ENCODE measurements at places on chromosomes 16 and 17.

DNA sequence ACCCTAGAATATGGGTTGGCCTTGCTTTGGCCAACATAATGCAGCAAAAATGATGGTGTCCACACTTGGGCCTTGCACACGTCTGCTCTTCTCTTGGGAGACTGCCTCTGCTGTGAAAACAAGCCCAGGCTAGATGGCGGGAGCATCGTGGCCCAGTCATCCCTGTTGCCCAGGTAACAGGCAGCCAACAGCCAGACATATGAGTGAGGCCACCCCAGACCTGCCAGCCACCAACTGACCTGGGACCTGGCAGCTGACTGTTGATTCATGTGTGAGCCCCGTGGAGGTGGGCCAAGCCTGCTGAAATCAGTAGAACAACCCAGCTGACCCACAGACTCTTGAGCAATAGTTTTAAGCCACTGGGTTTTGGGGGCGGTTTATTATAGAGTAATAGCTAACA, 39.4 kb upstream of the CDH3 start:
- DNase-seq: no peak

- no peak for DNase-seq
Observed at GRCh38 chr16:15529673-15530072, 95.3 kb downstream of the BMERB1 start.

GRCh38 chr17:68387435-68388218, 69.7 kb downstream of the WIPI1 start:
- DNase-seq: no peak

GRCh38 chr16:984121-984694, 2.6 kb downstream of the SOX8 start:
- no peak for DNase-seq

- no peak for DNase-seq
Observed at GRCh38 chr16:65746941-65747340, 619.5 kb upstream of the CDH5 start.

- no peak for DNase-seq
Observed at GRCh38 chr16:6483469-6484033, 849.1 kb upstream of the RBFOX1 start.

- DNase-seq: no peak
Observed at GRCh38 chr17:81722184-81723120, 10.4 kb downstream of the SLC25A10 start.

DNA sequence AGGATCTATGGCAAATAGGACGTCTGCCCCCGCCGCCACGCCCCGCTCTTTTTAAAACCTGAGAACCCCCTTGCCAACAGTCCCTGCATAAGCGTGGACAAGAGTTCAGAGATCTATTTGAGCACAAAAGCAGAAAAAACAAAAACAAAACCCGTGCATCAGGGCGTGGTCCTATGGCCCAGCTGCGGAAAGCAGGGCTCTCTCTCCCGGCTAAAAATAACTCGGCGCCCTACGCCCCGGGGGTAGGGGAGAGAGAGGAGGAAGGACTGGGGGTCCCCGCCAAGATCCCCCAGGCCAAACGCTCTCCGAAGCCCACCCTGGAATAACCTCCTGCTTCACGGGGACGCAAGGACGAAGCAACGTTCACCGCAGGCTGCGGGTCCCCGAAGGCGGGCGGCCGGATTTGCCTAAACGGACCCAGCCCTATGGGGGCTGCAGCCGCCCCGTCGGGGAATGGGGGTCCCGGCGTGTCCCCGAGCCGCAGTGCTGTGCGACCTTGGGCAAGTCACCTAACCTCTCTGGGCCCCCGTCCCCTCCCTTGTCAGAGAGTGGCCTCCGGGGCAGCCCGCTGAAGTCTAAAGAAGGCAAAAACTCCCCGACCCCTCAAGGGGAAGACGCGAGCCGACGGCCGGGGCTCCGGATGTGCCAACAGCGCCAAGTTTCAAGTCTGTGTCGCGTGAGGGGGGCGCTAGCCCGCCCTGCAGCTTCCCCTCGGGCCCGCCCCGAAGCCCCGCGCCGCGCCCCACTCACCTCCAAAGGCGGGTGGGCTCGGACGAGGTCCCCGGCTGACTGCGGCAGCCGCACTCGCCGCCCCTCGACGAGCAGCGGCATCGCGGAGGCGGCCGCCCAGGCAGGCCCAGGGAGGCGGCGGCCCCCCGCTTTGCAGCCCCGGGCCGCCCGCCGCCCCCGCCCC, 477 bp downstream of the NTAN1 start:
- DNase-seq: no peak

DNA sequence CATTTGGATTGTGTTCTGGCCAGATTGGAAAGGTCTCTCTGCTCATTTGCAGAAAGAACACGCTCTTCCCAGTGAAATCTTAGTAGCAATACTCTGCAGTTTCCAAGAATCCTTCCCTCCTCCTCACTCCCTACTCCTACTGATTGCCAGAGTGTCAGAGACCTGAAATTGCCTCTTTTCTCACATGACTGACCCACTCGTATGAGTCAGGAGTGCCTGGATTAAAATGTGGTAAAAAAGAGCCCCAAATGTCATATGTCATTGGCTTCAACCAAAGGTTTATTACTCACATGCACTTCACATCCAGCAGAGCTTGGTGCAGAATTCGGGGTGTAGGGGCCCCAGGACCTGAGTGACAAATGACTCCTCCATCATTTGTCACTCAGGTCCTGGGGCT, 39.7 kb upstream of the IRX3 start:
- DNase-seq: no peak

DNA sequence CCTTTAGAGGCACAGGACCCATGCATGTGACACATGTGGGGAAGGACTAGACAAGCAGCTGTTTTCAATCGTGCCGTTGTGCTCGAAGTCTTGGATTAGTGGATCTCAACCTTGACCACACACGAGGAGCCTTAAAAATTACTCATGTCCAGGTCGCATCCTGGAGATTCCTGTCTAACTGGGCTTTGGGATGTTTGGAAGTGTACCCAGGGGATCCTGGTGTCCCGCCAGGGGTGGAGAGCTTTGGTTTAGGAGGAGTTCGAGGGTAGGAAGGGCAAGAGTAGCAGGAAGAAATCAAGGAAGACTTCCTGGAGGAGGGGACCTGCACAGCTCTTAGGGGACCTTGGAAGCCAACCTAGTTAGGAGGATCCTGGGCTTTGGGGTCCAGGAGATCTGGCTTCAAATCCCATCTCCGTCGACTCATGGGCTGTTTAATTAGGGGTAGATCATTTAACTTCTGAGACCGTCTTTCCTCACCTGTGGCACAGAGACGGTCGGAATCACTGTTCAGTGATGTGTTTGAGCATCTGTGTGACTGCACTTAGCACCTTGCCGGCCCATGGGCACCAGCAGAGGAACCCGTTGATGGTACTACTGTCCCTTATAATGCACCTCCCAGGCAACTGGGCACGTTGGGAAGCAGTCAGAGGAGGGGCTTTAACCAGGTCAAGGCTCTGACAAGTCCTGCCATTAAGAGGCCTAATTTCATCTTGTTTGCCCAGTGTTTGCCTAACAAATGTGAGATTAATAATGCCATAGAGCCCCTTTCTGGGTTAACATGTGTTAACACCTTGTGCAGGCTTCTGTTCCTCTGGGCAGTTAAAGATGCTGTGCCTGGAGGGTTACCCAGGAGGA, 102.0 kb upstream of the PLCG2 start:
- no peak for DNase-seq

DNA sequence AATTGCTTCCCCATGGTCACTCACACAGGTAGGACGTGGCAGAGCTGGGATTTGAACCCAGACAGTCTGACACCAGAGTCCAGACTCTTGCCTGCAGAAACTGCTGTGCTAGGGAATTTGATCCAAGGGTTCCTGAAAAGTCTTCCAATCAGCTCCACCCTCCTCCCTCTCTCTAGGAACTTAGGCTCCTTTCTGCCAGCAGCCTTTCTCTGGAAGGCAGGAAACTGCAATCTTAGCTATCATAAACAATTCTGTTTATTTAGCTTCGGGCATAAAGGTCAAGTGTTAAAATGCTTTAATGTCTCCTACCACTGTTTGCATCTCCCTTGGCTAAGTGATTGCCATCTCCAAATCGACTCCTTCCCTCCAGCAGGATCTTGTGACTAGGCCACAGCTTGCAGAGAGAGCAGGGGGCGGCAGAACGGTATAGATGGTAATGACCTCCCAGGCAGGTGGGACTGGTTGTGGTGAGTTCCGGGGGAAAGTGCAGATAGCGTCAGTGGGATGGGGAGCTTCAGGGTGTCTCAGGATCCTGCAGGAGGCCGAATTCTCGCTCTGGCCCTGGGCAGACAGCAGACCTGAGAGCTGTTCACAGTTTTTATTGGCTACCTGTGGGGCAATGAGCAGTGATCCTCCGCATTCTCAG, 882.4 kb upstream of the EEF2KMT start:
- no peak for DNase-seq

DNA sequence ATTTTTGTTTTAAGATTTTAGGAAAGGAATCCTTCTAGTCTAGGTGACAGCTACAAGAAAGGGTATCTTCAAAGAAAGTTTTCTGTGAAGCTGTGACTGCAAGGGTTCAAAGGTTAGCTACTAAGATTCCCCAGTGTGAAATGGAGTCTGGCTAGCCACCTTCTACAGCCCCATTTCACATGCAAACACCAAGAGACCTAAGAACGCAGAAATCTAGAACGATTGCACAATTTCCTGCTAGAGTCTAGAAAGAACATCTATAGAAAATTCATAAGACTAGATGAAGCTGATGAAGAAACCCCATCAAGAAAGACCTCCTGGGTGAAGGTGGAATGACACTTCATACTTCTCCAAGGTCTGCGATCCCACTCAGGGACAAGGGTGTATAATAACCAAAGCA, 77.1 kb downstream of the STX8 start:
- no peak for DNase-seq

DNA sequence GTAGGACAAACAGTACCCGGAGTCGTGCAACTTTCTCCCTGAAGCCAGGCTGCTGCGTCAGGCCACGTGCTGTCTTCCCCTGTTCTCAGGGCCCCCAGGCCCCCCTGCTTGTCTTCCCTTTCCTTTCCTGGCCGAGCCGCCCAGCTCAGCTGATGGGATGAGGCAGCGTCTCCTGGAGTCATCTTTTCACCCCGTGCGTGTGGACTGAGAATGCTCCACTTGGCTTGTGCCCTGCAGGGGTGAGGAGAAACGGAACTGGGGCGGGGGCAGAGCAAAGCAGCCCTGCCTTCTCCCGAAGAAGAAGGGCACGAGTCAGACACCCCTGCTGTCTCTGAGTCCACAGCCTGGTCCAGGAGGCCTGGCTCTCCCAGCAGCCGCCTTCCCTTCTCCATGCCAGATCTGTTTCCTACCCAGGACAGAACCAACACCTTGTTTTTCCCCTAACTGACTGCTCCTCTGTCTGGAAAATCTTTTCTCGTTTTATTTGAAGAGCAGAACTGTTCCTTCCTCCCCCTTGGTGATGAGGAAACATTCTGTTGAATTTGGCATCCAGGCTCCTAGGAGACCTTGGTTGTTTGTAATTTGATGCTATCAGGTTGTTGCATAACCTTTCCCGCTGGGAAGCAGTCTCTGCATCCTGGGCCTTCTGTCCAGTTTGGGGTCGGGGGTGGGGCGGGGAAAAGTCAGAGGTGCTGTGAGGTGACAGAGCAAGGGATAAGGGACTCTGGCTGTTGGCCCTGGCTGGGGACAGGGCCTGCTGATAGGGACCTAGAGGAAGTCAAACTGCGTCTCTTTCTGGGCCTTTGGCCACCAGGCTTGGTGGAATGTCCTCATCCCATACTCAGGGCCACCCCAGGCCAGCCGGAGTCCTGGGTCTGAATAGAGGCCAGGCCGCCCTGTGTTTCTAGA, 78.8 kb downstream of the WIPI1 start:
- no peak for DNase-seq

GRCh38 chr16:20791923-20792612, 14.2 kb downstream of the ERI2 start:
- DNase-seq: no peak

- DNase-seq: no peak
Observed at GRCh38 chr17:18064053-18064452, 23.7 kb upstream of the DRG2 start.

GRCh38 chr17:78882540-78883088, 20.4 kb downstream of the CEP295NL start:
- DNase-seq: no peak

- DNase-seq: no peak
Observed at GRCh38 chr16:57618296-57619132, 9.9 kb upstream of the ADGRG1 start.

GRCh38 chr16:66691234-66691633, 5.3 kb downstream of the CMTM4 start:
- DNase-seq: no peak

DNA sequence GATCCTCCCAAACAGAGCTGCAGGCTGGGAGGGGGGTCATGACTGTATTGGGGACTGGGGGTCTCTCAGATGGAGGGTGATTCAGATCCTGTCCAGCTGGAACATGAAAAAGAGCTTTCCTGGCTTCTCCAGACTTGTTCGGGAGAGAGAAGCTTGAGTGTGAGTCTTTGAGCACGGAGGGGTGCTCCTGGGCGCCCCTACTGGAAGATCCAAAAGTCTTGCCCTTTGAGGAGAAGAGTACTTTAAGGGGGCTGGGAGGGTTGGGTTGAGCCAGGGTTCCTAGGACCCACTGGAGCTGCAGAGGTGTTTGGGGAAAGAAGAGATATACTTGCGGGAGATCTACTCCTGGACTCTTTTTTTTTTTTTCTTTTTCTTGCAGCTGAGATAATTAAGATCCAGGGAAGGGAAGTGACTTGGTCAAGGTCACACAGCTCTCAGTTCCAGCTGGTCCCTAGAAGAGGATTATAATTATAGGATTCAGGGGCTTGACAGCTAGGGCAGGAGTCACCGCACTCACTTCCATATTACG, 8.4 kb downstream of the RARA start:
- no peak for DNase-seq

GRCh38 chr16:61131447-61131846, 904.8 kb downstream of the CDH8 start:
- no peak for DNase-seq

DNA sequence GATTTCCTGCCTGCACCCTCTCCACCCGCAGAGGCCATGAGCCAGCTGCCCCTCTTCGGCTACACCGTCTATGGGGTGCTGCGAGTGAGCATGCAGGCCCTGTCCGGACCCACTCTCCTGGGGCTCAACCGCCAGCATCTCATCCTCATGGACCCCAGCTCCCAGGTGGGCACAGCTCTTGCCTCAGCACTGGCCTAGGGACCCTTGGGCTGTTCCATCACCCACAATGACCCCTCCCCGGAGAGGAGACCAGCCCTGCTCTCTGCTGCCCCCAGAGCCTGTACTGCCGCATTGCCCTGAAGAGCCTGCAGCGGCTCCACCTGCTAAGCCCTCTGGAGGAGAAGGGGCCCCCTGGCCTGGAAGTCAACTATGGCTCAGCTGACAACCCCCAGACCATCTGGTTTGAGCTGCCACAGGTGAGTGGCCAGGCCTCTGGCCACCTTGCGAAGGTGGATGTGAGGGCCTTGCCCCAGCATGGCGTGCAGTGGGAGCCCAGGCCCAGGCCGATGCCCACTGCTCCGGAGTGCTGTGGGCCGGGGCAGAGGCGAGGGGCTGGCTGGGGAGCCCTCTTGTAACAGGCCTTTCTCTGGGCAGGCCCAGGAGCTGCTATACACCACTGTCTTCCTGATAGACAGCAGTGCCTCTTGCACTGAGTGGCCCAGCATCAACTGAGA, 7.3 kb upstream of the SMIM5 start:
- DNase-seq: no peak

Data from stimulated activated CD4-positive, alpha-beta T cell treated with anti-CD3 and anti-CD28 coated beads, TNF-alpha, amount 100 ng/mL, for 24 hours (primary cell).